ENCODE measurements at places on chromosomes 5 and 9.
A peak's percentile ranks its signal among the peaks of the same experiment; 100 is the strongest.

DNA sequence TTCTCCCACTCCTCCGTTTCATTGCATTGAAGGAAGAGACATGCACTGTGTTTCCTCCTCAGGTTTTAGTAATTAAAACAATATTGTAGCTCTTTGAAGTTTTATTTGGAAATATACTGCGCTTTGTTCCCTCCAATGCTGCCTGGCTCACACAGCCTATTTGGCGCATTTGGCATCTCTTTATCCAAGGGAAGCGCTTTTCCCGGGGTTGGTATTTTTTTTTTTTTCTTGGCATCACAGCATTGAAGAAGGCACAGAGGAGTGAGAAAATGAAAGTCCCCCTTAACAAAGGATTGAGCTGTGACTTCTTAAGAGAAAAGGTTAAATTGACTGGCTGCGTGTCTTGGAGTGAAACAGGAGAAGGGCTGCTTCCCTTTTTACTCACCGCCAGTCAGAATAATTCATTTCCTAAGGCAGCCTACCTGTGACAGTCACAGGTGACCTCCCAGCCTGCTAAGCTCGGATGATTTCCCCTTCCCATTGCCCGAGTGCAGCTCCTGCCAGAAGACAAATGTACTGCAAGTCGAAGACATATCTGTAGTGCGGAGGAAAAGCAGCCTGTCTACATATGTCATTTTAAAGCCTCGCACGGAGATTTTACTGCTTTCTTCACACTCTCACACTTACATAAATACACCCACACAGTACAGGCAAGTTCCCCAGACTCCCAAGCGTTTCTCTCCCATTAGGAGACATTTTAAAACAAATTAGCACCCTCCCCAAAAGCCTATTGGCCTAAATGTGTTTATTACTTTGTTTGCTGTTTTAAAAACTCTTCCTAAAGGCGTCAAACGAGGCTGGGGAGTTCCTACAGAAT lies 665.5 kb upstream of the ZNF608 start:
- no peak for DNase-seq

DNA sequence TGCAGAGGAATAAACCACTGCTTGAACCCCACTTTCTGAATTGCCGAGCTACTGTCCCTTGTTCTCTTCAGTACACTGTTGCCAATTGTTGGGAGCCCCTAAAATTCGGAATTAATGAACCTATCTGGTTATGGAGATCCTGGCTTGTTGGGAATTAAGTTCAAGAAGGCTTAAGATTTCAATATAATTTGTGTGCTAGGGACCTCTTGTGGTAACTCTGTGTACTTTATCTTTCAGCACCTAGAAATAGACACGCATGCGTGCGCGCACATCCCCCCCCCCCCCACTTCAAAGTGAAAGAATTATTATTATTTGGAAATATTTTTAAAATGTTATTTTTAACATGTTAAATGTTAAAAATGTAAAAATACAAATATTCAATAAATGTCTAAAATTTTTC lies 53.3 kb upstream of the FAM169A start:
- peak; percentile 2 for DNase-seq

DNA sequence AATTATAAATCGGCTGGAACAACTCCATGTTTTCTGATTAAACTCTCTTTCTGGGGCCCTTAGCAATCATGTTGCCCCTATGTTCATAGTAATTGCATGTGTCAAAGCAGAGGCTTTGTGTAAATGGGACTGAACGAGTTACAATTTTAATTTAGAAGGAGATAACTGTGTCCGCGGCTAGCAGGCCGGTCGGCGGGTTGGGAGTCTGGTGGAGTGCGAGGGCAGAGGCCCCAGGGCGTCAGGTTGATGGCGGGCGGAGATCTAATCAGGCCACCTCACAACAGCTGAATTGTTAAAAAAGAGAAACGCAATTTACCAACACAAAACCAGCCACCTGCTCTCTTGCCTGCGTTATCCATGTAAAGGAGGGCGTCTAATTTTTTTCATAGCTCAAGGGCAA lies 134.9 kb upstream of the LPCAT1 start:
- no peak for DNase-seq

- no peak for DNase-seq
Observed at GRCh38 chr9:117821954-117822353, 117.8 kb downstream of the TLR4 start.

GRCh38 chr5:57338068-57338867 lies 144.3 kb downstream of the ACTBL2 start:
- DNase-seq: no peak

DNA sequence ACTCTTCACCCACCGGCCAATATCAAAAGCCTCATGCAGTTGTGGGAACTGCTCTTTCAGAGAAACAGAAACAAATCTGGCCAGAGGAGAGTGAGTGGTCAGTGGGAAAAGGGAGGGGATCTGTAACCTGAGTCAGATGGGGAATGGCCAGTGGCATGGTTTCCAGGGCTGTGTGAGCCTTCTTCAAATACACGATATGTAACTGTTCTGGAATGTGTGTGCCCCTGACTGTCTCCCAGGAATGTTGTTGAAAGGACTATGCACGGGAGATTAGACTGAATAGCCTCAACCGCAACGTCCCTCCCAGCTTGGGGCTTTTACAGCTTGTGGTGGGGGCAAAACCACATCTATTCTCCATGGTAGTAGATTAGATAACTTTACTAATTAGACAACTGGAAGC lies 60.8 kb downstream of the SH3TC2 start:
- no peak for DNase-seq

All from effector memory CD8-positive, alpha-beta T cell (primary cell).